Naive thymus-derived CD4-positive, alpha-beta T cell (primary cell): ENCODE measurements at places on chromosomes 6 and 20. TPM values are rescaled to one million over a fixed set of nuclear protein-coding genes. Genes with fewer than 3 reads are reported as not detected.

Gene L3MBTL1
- 21.7 TPM for total RNA-seq

Gene JPH2
- 0.07 TPM for total RNA-seq

Gene RIMS4
- total RNA-seq = not detected

Gene HLA-DRB5
- 0.68 TPM for total RNA-seq

Gene HSPA12B
- not detected in 2 replicates for total RNA-seq

- H3K4me1 ChIP-seq = no peaks in the 10 kb centered on the region
- H3K4me3 ChIP-seq = no peak overlapping the region
- H3K27me3 ChIP-seq = no peaks in the 10 kb centered on the region
Observed at GRCh38 chr6:52352239-52353018, 9.5 kb upstream of the PAQR8 start.

DNA sequence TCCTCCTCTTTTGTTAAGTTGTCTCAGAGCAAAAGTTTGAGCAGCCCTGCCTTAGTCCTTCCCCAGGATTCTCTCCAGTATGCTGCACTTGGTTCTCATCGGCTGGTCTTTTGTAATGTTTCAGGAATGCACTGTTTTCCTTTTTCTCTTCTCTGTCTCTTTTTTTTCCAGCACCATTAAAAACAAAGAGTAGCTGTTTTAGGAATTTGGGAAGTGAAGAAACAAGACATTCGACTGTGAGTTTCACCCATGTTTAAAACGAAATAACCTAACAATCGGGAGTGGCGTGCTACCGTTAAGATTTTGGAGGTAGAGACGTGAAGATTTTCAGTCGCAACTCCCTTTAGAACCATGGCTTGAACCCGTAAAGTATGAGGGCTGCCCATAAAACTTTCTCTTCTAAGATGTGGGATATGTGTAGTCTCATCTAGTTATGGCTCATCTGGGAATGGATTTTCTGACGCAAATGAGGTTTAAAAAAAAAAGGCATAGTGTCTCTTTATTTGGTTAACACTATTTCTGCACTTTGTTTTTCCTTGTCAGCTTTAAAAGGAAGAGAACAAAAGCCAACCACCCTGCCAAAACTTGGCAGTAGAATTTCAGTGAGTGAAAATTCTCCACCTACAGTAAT is 35.9 kb upstream of the RAB23 start:
- no peak overlapping the region for H3K4me3 ChIP-seq
- H3K36me3 ChIP-seq = no peaks in the 10 kb centered on the region
- DNase-seq = no peak
- H3K27ac ChIP-seq = no peak overlapping the region

DNA sequence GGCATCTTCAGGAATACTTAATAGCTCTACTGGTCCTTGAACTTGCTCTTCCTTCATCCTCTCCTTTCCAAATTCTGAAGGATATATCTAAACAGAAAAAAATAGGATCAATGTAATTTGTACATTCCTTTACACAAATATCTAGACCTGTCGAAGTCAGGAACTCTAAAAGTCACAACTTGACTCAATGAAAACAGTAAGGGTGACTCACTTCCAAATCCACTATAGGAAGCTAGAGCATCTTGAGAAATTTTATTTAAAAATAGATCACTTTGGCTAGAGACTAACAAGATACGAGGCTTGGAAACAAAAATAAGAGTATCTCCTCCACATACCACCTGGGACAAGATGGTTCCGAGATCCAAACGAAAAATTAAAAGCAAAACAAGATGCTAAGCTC is 12.2 kb downstream of the ESF1 start:
- H3K4me1 ChIP-seq = no peaks in the 10 kb centered on the region
- no peak overlapping the region for H3K4me3 ChIP-seq
- no peak overlapping the region for H3K27ac ChIP-seq
- H3K27me3 ChIP-seq = no peaks in the 10 kb centered on the region
- no peak for DNase-seq

- H3K4me1 ChIP-seq = no peaks in the 10 kb centered on the region
- no peak overlapping the region for H3K27ac ChIP-seq
- H3K4me3 ChIP-seq = no peak overlapping the region
- no peaks in the 10 kb centered on the region for H3K27me3 ChIP-seq
Observed at GRCh38 chr6:73064266-73064665, 161.0 kb downstream of the KHDC1L start.

DNA sequence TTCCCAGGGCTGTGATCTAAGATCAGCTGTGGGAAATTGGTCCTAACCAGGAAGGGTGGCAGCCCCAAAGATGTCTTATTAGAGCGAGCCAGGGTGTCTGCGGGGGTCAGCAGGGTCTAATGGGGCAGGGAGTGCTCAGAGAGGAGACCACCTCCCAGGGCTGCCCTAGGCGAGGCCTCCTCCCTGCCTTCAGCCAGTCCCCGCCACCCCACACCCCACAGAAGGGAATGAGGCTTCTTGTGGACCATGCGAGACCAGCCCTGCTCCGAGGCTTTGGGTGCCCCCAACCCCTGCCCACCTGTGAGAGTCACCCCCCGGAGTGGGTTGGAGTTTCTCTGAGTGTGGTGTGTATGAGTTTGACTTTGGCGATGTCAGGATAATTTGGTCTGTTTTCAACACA is 37.8 kb downstream of the SYNJ2 start:
- H3K27ac ChIP-seq = no peak overlapping the region
- no peak for DNase-seq
- no peaks in the 10 kb centered on the region for H3K4me1 ChIP-seq
- no peak overlapping the region for H3K4me3 ChIP-seq
- H3K27me3 ChIP-seq = no peaks in the 10 kb centered on the region

DNA sequence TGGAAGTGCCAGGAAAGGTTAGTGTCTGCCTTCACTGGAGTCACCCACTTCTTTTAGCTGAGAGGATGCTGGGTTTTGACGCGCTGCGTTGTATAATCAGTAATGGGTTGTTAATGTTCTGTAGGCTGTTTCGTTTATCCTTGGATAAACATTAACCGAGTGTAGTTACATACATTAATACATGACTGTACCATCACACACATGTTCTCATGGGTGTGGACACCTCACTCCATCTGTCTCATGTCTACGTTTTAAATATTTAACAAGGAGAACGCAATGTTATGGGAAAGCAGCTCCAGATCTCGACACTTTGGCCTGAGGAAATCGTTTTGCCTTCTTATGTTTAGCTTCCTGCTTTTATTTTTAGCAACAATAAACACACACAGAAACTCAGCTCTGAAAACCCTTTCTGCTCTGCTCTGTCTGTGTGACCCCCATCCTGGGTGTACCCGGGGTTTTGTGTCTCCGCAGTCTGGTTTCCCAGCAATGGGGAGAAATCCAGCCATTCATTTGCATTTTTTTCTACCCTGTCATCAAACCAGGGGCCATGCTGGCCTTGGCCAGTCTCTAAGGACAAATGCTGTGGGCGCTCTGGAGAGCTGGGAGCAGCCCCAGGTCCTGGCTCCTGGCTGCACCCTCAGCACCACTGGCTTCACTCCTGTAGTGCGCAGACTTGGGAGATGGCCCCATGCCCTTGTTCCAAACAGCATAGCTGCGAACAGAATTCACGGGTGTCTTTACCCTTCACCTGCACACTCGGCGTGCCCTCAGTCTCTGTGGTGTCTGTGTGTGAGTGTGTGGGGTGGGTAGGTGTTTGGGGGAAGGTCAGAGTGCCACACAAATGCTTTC is 110.8 kb downstream of the ERMARD start:
- H3K27ac ChIP-seq = no peak overlapping the region
- H3K27me3 ChIP-seq = no peaks in the 10 kb centered on the region
- H3K36me3 ChIP-seq = no peaks in the 10 kb centered on the region
- H3K4me1 ChIP-seq = peaks cover 1% of the 10 kb centered on the region
- H3K4me3 ChIP-seq = no peak overlapping the region

DNA sequence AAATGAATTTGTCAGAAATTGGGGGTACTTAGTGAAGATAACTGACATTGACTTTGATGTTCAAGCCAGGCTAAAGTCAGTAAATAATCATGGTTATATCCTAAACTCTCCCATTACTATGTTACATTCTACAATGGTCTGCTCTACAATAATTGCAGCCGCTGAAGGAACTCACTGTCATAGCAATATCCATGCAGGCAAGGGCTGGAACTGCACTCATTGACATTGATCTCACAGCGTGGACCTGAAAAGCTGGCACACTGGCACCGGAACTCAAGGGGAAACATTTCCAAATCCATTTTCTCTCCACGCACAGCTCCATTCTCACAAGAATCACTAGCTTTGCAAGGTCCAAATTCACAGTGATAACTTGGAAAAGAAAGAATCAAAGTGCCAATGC is 702.7 kb downstream of the EYS start:
- DNase-seq = no peak
- no peaks in the 10 kb centered on the region for H3K27me3 ChIP-seq
- H3K27ac ChIP-seq = no peak overlapping the region
- no peaks in the 10 kb centered on the region for H3K4me1 ChIP-seq

GRCh38 chr6:27495386-27496135 is 22.7 kb upstream of the ZNF184 start:
- H3K27ac ChIP-seq = no peak overlapping the region
- no peaks in the 10 kb centered on the region for H3K4me1 ChIP-seq
- no peak for DNase-seq
- peaks cover 30% of the 10 kb centered on the region for H3K27me3 ChIP-seq

DNA sequence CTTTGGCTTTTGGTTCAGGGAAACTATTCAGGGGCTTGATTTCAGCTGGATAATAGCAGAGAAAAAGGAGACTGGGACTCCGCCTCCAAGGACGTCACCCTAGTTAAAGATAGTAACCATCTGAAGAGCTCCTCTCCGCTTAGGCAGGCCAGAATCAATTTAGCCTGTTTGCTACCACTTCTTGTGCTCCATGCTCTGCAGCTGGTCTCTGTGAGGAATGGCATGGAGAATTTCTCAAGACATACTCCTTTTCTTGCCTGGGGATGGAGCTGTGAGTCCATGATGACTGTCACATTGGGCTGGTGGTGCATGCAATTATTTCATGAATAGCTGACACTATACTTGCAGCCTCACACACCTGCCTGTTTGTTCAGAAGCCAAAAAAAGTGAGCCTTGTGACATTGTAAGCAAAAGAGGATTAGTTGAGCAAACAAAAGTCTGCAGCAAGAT is 61.4 kb downstream of the TXLNB start:
- H3K36me3 ChIP-seq = no peaks in the 10 kb centered on the region
- no peaks in the 10 kb centered on the region for H3K4me1 ChIP-seq
- H3K27ac ChIP-seq = no peak overlapping the region
- no peak overlapping the region for H3K4me3 ChIP-seq
- no peak for DNase-seq

GRCh38 chr6:112040956-112041355 is 12.9 kb upstream of the CCN6 start:
- DNase-seq = no peak
- H3K27ac ChIP-seq = peak overlapping the region; percentile 6
- H3K36me3 ChIP-seq = no peaks in the 10 kb centered on the region
- H3K27me3 ChIP-seq = no peaks in the 10 kb centered on the region
- H3K4me3 ChIP-seq = no peak overlapping the region

DNA sequence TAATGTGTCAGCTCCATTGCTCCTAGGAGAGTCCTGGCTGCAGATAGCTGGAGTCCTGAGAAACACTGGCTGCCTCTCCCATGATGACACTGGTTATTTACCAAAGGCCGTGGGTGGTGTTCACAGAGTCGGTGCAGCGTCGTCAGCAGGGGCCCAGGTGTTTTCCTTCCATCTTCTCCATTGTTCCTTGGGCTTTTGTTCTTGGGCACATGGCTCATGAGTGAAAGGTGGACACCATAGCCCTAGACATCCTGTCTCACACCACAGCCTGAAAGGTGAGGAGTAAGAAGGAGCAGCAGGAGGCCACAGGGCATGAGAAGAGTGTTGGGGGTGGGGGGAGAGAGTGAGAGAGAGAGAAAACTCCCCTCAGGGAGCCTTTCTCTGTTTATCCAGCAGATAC is 9.1 kb downstream of the CST5 start:
- H3K4me1 ChIP-seq = no peaks in the 10 kb centered on the region
- H3K36me3 ChIP-seq = no peaks in the 10 kb centered on the region
- no peak overlapping the region for H3K27ac ChIP-seq
- DNase-seq = no peak

DNA sequence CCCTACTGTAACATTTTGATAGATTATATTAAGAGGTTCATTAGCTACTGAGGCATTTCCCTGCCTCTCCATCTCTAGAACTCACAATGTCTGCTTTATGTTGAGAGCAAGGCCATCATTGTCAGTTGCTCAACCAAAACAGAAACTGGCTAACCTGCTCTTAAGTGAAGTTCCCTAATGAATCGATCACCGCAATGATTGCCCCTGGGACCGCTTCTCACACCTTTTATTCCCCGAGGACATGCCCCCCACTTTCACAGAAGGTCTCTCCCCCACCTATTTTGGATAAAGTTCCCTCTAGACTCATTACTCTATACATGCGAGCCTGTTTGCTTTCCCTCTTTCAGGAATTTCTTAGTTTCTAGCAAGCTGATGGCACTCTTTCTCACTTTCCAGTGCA is 108.8 kb downstream of the FAM217A start:
- no peak overlapping the region for H3K27ac ChIP-seq
- DNase-seq = no peak
- no peaks in the 10 kb centered on the region for H3K36me3 ChIP-seq
- no peaks in the 10 kb centered on the region for H3K4me1 ChIP-seq
- no peak overlapping the region for H3K4me3 ChIP-seq
- H3K27me3 ChIP-seq = no peaks in the 10 kb centered on the region

GRCh38 chr6:159467473-159468041 is 225.5 kb downstream of the SOD2 start:
- H3K27me3 ChIP-seq = no peaks in the 10 kb centered on the region
- no peak overlapping the region for H3K4me3 ChIP-seq
- H3K27ac ChIP-seq = no peak overlapping the region
- H3K36me3 ChIP-seq = no peaks in the 10 kb centered on the region
- H3K4me1 ChIP-seq = peaks cover 5% of the 10 kb centered on the region

GRCh38 chr20:7950387-7950786 is 10.1 kb upstream of the HAO1 start:
- H3K4me1 ChIP-seq = no peaks in the 10 kb centered on the region
- no peak overlapping the region for H3K27ac ChIP-seq
- no peaks in the 10 kb centered on the region for H3K27me3 ChIP-seq
- no peak overlapping the region for H3K4me3 ChIP-seq
- no peak for DNase-seq
- no peaks in the 10 kb centered on the region for H3K36me3 ChIP-seq

DNA sequence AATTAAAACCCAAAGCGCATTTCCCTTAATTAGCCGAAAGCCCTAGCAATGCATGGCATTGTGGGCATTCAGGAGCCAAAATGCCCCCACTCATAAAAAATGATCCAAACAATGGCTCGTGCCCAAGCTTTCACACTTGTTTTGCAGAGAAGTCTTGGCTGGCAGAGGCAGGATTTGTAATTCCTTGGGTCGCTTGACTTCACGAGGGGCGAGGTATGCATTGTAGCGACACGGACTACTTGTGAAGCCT is 613 bp upstream of the SASH1 start:
- no peak for DNase-seq
- no peak overlapping the region for H3K27ac ChIP-seq
- no peaks in the 10 kb centered on the region for H3K27me3 ChIP-seq
- no peaks in the 10 kb centered on the region for H3K36me3 ChIP-seq
- H3K4me3 ChIP-seq = peak overlapping the region; percentile 13

DNA sequence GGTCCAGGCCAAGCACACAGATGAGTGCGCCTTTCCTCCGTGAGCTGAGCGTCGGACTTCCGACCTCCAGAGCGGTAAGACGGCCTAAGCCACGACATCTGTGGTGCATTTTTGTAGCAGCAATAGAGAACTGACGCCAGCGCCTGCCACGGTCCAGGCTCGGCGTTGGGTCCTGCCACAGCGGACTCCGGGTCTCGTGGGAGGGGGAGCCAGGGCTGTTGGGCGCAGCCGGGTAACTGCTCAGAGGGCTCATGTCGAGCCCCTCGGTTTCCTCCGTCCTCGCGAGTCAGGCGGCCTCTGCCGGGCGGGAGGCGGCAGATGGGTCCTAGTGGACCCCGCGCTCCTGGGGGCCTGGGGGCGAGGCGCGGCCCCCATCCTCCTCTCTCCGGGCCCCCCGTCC is 216.1 kb downstream of the QKI start:
- H3K4me3 ChIP-seq = no peak overlapping the region
- no peaks in the 10 kb centered on the region for H3K27me3 ChIP-seq
- H3K27ac ChIP-seq = no peak overlapping the region
- no peak for DNase-seq
- no peaks in the 10 kb centered on the region for H3K36me3 ChIP-seq
